Astrocyte (in vitro differentiated cells and primary cell): ENCODE measurements at places on chromosomes 3 and 15. TPM values are rescaled to one million over a fixed set of nuclear protein-coding genes. Genes with fewer than 3 reads are reported as not detected.
A peak's percentile ranks its signal among the peaks of the same experiment; 100 is the strongest.

Gene CHRFAM7A
- 0.64 and 1.8 TPM in 2 replicates for total RNA-seq

Gene IL17RD
- 8.7 and 13.0 TPM in 2 replicates for total RNA-seq

Gene SKOR1
- not detected in 2 replicates for total RNA-seq

DNA sequence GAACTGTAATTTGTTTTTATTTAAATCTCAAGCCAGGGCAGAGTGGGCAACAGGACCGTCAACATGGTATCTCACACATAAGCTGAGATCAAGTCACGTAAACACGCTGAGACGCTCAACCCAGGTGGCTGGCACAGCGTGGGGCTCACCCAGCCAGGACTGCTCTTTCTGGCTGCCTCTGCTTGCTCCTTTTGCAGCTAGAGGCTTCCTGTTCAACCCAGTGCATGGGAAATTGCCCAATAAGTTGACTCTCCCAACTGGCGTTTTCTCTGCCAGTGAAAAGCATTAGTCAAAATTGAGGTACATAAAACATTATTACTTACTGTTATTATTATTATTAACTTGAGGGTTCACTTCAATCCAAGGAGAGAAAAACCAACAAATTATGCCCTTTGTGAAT lies 398.1 kb downstream of the NR2F2 start:
- no peaks in the 10 kb centered on the region for H3K36me3 ChIP-seq
- no peaks in the 10 kb centered on the region for H3K27me3 ChIP-seq
- H3K4me3 ChIP-seq = no peak overlapping the region
- no peaks in the 10 kb centered on the region for H3K4me1 ChIP-seq
- no peak for DNase-seq
- H3K27ac ChIP-seq = no peak overlapping the region

DNA sequence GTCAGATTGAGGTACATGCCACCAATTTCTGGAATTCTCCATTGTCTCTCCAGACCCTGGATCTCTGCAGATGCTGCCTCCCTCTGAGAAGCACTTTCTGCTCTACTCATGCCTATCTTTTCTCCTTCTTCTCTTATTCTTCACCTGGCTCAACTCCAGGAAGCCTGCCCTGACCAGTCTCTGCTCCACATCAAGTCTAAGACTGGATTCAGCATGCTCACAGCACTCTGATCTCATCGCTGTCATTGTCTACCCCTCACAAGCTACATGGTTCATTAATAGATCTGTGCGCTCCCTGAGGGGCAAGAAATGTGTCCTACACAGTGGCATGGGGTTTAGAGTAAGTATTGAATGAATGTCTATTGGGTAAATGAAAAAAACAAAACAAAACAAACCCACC lies 38.7 kb downstream of the CCR4 start:
- H3K4me1 ChIP-seq = no peaks in the 10 kb centered on the region
- no peak overlapping the region for H3K4me3 ChIP-seq
- H3K36me3 ChIP-seq = no peaks in the 10 kb centered on the region
- DNase-seq = no peak
- H3K27me3 ChIP-seq = no peaks in the 10 kb centered on the region
- H3K27ac ChIP-seq = no peak overlapping the region

- H3K27ac ChIP-seq = no peak overlapping the region
- H3K27me3 ChIP-seq = no peaks in the 10 kb centered on the region
- peak; percentile 60 for DNase-seq
- H3K4me3 ChIP-seq = no peak overlapping the region
- H3K36me3 ChIP-seq = no peaks in the 10 kb centered on the region
- peaks cover 3% of the 10 kb centered on the region for H3K4me1 ChIP-seq
These were observed 135.6 kb upstream of the STAC start for GRCh38 chr3:36244728-36245127.

DNA sequence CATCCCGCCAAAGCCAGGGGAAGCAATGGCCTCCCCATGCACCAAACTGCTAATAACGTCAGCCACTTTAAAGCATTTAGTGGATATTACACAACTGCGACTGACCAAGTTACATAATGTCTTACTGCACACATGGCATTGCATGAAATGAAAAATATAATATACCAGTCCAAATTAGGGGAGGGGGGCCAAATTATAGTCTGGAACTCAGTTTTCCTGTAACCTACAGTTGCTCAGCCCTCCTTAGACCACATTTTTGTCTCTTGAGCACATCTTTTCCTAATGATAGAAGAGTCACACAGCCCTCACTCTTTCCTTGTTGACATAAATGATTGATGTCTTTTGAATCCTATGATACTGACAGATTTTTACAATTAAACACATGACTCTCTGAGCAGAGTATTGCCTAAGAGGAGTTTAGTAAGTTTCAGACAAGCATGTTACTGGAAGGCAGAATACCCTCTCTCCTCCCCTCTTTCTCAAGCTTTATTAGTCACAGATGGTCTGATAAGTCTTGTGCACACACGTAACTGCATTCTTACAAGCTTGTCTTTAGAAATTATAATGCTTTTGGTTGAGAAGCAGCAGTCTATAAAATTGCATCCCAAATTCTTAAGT lies 1.1 kb upstream of the PLD1 start:
- peak overlapping the region; percentile 59 for H3K4me3 ChIP-seq
- peak overlapping the region; percentile 88 for H3K27ac ChIP-seq
- H3K27me3 ChIP-seq = no peaks in the 10 kb centered on the region
- no peaks in the 10 kb centered on the region for H3K36me3 ChIP-seq
- H3K4me1 ChIP-seq = peaks cover 25% of the 10 kb centered on the region
- peak; percentile 99 for DNase-seq

- H3K4me3 ChIP-seq = no peak overlapping the region
- H3K4me1 ChIP-seq = no peaks in the 10 kb centered on the region
- H3K27ac ChIP-seq = no peak overlapping the region
- no peaks in the 10 kb centered on the region for H3K27me3 ChIP-seq
These were observed 265.6 kb upstream of the CDIN1 start for GRCh38 chr15:36313736-36314280.

DNA sequence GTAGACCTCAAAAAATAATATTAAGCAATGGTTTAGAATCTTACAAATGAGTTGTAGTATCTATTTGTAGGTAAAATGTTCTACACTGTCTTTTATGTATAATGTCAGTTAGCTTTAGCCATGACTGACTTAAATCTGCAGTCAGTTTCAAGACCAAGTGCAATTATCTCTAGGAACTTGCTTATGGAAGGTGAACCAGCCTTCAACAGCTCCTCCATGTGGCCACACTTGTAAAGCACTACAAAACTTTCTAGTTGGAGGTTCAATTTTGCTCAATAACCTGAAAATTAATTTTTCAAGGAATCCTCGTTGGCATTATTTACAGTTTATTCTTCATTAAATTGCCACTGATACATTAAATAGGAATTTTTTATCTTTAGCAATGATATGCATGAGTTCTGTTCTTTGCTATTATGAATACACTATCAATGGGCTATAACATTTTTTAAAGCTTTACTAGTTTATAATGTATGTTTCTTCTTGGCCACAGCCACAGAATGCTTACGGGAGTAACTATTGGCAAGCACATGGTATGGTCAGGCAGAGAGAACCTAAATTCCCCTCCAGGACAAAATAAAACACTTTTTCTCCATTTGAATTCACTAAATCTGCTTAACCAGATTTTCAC lies 315.3 kb upstream of the UBE2E2 start:
- H3K4me3 ChIP-seq = no peak overlapping the region
- no peak overlapping the region for H3K27ac ChIP-seq
- H3K36me3 ChIP-seq = no peaks in the 10 kb centered on the region
- DNase-seq = peak; percentile 6

DNA sequence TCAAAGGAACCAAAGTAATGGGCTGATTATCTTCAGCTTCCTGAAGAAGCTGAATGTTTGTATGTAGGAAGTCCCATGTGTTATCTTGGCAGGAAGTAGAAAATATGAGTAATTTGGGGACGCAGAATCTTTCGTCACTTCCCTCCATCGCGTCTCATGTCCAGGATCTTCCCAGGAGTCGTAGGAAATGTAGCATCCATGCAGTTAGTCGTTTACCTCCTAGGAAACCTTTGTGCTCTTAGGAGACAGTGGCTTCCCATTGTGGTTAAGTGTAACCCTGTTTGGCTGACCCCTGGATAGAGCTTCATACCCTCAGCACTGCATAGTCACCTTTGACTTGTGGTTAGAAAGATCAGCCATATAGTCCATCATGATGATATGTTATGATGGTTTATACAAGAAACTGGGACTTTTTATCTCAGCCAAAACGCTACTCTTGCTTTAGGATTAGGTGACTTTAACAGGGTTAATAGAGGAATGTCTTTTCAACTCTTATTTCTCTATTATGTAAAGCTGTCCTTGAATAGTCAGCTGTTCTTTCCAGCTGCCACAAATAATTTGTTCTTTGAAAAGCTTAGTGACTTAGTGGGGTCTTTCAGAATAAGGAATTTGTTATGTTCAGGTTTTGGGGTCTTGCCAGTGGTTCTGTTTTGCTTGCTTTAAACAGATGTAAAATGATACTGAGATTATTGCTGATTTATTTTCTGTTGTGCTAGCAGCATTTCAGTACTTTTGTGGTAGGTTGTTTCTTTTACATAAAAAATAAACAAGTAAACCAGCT lies 92.2 kb downstream of the KLHL25 start:
- no peaks in the 10 kb centered on the region for H3K27me3 ChIP-seq
- H3K36me3 ChIP-seq = no peaks in the 10 kb centered on the region
- H3K4me3 ChIP-seq = no peak overlapping the region
- H3K27ac ChIP-seq = no peak overlapping the region
- peaks cover 10% of the 10 kb centered on the region for H3K4me1 ChIP-seq

DNA sequence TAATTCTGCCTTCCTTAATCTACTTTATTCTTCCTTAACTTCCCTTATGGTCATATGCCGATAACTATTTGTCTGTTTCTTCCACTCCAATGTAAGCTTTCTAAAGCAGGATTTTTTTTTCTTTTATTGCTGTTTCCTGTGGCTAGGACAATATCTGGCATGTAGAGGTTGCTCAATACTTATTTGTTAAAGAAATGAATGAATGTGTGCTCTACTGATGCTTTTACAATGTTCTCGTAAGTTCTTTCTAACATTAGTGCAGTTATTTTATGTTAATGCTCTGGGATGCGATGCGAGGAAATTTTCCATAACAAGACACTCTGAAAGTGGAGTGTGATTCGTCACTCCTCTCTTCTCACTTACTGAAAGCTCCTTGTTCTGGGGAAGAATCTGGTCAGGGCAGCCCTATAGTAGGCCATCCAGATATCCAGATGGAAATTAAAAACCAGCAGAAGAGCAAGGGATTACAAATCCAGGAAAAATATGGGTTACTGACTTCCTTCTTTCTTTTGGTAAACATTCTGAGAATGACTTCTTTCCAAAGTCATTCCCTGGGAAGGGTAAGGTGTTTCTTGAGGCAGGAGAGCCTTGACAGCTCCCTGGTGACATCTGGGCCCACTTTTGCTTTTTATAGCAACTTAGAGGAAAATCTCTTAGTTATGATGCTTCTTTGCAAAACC lies 420.4 kb downstream of the PDCD6IP start:
- no peak for DNase-seq
- H3K36me3 ChIP-seq = no peaks in the 10 kb centered on the region
- no peak overlapping the region for H3K4me3 ChIP-seq
- H3K27ac ChIP-seq = no peak overlapping the region

DNA sequence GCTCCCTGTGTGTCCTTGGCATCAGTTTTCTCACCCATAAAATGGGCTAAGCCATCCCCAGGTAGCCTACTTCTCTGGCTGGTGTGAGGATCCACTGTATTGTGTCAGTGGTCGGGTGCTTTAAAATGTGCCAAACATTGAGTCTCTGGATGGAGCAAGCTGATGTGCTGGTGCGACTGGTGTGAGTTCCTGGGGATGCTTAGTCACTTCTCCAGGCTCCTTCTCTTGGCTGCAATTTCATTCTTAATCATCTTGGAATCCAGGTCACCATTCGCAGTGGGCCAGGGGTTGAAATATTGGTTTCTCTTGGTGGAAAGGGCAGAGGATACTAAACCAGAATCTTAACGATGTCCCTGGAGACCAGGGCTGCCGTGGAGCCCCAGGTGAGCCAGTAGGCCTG lies 29.3 kb downstream of the SCN5A start:
- no peaks in the 10 kb centered on the region for H3K36me3 ChIP-seq
- H3K27me3 ChIP-seq = no peaks in the 10 kb centered on the region
- H3K4me1 ChIP-seq = no peaks in the 10 kb centered on the region
- no peak overlapping the region for H3K4me3 ChIP-seq
- no peak for DNase-seq
- no peak overlapping the region for H3K27ac ChIP-seq

DNA sequence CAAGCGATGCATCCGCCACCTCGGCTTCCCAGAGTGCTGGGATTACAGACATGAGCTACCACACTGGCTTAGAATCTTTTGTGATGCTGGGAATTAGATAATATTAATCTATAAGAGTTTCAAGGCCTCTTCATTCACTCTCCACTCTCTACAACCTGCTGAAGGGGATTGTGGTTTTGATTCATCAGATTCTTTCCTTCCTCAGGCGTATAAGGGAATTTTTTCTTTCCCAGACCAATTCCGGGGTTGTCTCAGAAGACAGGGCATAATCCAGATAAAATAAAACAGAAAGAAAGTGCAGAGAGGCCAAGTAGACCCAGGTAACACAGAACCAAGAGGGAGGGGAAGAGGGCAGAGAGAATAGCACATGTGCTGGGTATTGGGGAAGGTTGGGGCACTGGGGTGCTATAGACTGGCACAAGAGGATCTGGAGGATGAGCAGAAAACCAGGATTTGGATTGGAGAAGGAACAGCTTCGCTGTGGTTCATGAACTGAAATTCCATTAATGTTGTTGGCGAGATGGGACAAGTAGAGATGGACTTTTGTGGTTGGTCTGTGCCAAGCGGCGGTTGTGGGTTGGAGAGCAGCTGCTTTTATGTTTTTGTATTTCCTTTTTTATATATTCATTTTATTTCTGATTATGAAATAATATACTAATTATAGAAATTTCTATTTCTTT lies 12.8 kb downstream of the ARL6IP5 start:
- H3K27ac ChIP-seq = peak overlapping the region; percentile 21
- H3K4me1 ChIP-seq = peaks cover 14% of the 10 kb centered on the region
- H3K27me3 ChIP-seq = no peaks in the 10 kb centered on the region
- peak; percentile 60 for DNase-seq
- H3K4me3 ChIP-seq = no peak overlapping the region

DNA sequence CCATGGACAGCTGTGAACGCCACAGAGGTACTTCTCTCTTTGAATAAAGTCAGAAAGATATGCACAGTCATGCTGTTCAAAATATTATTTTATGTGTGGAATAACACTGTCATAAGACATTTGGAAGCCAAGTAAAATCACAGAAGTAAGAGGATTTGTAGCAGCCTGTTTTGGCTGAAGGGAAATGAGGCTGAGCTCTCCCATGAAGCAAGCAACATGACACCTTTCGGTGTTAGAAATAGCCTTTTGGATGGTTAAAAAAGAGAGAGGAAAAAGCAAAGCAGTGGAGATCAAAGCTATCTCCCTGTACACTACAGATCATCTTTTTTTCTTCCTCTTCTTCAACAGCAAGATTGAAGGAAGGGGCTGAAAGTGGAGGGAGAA lies 755.3 kb downstream of the ROBO1 start:
- no peak for DNase-seq
- H3K27me3 ChIP-seq = no peaks in the 10 kb centered on the region
- no peaks in the 10 kb centered on the region for H3K4me1 ChIP-seq
- H3K27ac ChIP-seq = no peak overlapping the region
- no peaks in the 10 kb centered on the region for H3K36me3 ChIP-seq
